CD8-positive, alpha-beta memory T cell (primary cell): ENCODE measurements at places on chromosomes 12 and 14. TPM values are rescaled to one million over a fixed set of nuclear protein-coding genes. Genes with fewer than 3 reads are reported as not detected.
A peak's percentile ranks its signal among the peaks of the same experiment; 100 is the strongest.

- no peak for DNase-seq
Measured at GRCh38 chr12:62642486-62642885, 175.9 kb downstream of the MON2 start.

DNA sequence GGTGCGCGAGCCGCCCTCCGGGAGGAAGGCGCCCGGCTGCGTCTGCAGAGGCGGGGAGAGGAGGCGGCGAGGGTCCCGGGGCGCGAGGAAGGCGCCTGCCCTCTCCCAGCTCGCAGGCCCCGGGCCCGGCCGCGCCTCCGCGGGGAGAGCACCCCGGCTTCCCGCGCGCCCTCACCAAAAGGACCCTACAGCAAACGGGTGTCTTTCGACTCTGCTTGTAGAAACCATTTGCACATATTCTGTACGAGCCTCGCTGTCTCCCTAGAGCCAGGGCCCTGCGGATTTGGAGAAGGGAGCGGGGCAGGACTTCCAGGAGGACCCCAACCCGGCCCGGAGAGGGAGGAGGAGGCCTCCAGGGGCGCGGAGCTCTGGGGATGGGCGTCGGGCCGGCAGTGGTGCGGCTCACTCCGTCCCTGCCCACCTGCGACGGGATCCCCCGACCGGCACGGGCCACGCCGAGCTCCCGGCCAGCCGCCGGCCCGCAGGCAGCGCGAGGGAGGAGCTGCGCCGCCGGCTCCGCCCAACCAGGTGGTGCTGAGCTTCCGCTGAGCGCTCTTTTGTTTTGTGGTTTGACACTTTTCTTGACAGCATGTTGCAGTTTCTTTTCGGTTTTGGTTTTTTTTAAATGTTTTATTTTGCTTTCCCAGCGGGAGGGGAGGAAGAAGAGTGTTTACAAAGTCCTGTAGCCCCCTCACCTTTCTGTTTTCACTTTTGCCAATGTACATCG, 103.3 kb upstream of the FKBP4 start:
- DNase-seq: peak; percentile 31

- DNase-seq: peak; percentile 44
Measured at GRCh38 chr12:53053218-53054111, 3.6 kb downstream of the TNS2 start.

DNA sequence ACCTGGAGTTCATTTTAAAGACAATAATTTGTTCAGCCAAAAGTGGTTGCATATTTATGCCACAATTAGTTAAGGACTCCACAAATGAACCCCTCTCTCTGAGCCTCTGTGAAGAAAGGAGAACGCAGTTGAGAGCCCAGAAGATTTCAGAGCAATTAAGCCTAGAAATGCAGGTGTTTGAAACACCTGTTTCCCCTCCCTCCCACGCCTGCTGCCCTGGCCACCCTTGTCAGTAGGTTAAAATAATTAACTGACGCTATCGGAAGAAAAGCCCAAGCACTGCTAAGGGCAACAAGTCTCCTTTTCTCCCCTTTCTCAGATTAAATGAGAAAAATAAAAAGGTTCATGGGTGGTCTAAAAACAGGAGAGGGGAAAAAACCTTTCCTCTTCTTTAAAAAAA, 99.2 kb downstream of the PPM1A start:
- no peak for DNase-seq

GRCh38 chr12:52004042-52004648, 2.6 kb upstream of the TAMALIN start:
- no peak for DNase-seq

- DNase-seq: no peak
Measured at GRCh38 chr14:53531156-53531555, 378.0 kb upstream of the DDHD1 start.

COCH gene
- 1.9 TPM for total RNA-seq

APOF gene
- total RNA-seq: not detected

CCDC77 gene
- 14.0 TPM for total RNA-seq

ATP5MC2 gene
- 342 TPM for total RNA-seq

BIN2 gene
- 57.3 TPM for total RNA-seq

TAS2R19 gene
- total RNA-seq: 0.88 TPM
